Activated naive CD4-positive, alpha-beta T cell treated with anti-CD3 and anti-CD28 coated beads for 36 hours (primary cell): ENCODE measurements at places on chromosomes 5 and 9.
A peak's percentile ranks its signal among the peaks of the same experiment; 100 is the strongest.

DNA sequence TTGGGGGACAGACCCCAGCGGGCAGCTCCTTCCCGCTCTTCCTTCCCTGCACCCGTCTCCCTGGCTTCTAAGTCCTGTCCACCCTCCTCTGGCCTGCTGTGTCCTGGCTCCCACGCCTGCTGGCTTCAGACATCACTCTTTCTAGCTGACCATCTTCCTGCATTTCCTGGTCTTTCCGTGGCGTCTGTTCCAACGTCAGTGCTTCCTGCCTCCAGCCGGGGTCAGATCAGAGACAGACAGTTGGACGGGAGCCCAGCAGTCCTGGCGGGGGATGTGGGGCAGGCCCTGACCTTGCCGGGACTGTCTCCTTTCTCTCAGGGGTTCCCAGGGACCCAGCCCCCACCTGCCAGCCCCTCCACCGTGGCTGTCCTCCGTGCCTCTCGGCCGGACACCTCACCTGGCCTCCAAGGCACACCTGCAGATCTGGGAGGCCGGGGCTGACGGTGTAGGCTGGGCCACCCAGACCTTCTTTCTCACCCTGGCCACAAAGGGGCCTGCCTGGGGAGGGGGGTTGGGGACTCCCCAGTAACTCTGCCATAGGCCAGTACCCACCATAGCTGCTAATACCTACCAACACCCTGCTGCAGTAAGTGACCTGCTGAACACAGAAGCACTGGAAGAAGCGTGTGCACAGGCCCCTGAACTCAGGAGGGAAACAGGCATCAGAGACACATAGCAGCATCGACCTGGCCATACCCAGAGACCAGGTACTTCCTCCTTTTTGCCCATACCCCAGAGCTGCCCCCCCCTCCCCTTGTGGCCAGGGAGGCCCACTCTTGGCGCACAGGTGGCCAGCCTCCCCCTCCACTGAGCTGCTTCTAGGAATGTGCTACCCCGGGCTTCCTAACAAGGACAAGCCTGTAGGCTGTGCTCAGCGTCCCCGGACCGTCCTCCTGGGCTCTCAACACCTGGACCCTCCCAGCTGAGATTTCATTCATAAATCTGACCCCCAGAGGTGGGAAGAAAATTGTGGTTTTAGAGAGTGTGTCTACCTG lies 5.1 kb downstream of the NRARP start:
- no peak for DNase-seq

- DNase-seq: no peak
Observed at GRCh38 chr5:170426149-170426767, 37.1 kb upstream of the KCNMB1 start.

- no peak for DNase-seq
Observed at GRCh38 chr9:132546148-132547051, 36.0 kb upstream of the BARHL1 start.

DNA sequence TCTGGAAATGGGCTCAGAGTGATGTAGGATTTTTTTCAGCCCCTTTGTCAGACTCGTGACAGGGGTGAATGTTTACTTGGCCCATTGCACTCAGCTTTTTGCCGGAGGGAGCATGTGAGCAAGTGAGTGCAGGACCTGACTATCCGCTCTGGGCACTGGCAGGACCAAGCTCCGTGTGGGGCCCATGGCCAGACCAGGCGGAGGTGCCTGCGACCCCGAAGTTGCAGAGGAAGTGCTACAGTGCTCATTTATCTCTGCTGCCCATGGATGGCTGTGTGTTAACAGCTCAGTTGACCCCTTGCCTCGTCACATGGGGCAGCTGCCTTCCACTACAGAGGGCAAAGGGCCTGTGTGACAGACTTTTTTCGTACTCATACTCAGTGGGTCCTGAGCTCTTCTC lies 744.3 kb downstream of the IRX1 start:
- no peak for DNase-seq

GRCh38 chr9:115374724-115375268 lies 256.8 kb upstream of the TNC start:
- no peak for DNase-seq

DNA sequence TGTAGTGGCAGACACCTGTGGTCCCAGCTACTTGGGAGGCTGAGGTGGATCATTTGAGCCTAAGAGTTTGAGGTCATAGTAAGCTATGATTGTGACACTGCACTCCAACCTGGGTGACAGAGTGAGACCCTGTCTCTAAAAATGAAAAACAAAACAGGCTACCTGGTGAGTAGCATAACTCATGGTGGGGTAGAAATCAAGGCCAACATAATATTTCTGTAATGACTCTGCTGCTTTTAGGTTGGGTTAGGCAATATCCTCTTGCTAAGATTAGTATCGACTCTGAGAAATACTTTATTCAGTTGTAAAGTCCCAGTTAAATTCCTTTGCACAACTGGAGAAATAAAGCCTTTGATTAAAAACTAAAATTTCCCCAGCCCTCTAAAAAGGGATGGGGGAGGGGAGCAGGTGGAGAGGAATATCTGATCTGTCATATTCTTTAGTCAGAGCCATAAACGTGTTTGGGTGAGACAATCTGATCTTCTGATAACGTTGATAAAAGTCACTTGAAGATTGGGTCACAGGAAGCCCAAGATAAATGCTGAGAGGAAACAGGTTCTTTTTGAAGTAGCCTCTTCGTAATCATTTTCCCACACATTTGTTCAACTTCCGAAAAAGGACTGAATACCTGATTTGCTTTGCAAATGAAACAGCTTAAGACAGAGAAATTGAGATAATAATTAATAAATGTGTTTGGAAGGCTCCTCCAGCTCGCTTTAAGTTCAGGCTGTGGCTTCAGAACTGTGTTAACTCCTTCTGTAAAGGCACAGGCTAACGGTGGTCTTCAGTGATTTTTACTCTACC lies 14.9 kb downstream of the IL4 start:
- peak; percentile 69 for DNase-seq

DNA sequence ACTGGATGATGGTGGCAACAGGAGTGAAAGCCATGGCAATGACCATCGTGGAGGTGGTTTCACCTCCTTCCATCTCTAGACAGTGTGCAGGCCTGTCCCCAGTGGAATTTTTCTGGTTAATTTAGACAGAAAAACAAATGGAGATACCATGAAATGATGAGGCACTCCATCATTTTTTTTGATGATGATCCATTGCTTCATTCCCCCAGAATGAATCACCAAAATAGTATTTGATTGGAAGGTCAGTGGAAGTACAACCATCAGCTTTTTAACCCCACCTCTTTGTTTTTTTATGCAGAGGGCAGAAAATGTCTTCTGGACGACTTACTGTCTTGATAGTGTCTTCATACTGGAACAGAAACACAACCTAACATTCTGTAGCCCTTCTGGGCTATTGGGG lies 42.6 kb upstream of the ADRA1B start:
- DNase-seq: no peak

DNA sequence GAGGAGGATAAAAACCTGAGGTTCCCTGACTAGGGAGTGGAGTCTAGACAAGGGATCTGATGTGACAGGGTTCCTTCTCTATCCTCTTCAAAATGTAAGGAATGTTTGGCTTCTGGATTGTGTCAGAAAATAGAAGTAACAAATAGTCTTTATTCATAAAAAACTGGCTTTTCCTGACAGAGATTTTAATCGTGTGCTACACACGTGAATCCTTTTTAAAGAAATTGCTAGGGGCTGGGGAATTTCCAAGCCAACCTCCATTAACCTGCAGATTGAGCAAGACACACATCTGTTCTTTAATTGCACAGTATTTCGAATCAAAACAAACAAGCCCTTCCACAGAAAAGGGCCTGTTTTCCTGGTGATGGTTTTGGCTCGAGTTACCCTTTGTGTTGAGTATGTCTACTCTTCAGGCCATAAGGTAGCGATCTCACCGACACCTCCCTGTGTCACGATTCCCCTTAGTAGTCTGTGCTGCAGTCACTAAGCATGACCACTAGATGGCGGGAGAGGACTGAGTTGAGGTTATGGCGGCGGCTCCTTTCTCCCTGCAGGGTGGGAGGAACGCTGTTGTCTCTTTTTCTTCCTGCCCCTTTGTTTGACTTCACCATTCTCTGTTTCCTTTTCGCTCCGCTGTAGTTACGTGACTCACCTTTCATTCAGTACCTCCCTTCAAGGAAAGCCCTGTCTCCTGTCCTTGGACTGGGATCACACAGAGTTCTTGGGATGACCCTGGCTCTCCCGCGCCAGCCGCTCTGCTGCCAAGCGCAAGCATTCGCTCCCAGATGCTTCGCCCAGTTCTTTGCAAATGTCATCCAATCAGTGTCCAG lies 137.1 kb upstream of the SLC24A2 start:
- peak; percentile 90 for DNase-seq

- no peak for DNase-seq
Observed at GRCh38 chr5:174204535-174205313, 159.2 kb downstream of the NSG2 start.

- no peak for DNase-seq
Observed at GRCh38 chr5:146196459-146197048, 6.9 kb upstream of the RBM27 start.
